ENCODE measurements at places on chromosomes 4 and X.

- DNase-seq: no peak
These were observed 2.3 kb upstream of the MSX1 start for GRCh38 chr4:4857001-4857808.

DNA sequence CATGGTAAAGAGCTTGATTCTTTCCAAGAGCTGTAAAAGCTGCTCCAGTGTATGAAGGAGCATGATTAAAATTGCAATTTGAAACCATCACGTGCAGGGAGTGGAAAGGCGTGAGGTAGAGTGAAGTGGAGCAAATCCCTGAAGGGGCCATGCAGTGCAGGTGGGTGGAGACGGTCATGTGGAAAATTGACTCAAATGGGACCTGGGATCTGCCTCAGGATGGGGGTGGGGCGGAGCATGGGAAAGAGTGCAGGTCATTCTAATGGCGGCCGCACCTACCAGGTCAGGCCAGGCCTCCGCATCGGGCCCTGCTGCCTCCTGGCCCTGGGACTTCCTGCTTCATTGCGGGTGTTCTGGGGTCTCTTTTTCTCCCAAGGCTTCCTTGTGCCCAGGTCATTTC is 25.3 kb upstream of the TRIM60 start:
- DNase-seq: no peak

DNA sequence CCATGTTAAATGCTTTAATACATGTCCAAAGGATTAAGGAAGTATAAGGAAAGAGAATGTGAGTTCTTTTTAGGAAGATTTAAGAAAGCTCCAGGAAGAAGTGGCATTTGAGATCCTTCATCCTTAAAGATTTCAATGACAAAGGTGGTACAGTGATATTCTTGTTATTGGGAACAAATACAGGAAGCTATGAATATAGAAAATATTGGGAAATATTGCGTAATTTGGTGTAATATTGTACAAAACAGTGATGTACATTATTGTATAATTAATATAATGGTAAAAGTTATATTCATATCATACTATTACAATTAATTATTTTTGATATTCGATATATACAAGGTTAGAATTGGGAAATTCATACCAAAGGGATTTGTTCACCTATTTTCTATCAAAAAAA is 937.9 kb downstream of the CCSER1 start:
- no peak for DNase-seq

- no peak for DNase-seq
These were observed 27.0 kb downstream of the PROM1 start for GRCh38 chr4:16056681-16057385.

GRCh38 chr4:68469482-68469881 is 22.2 kb downstream of the TMPRSS11E start:
- DNase-seq: no peak

- no peak for DNase-seq
These were observed 140.0 kb upstream of the SCML1 start for GRCh38 chrX:17597327-17597726.

All from activated naive CD8-positive, alpha-beta T cell treated with anti-CD3 and anti-CD28 coated beads, Interleukin-2, amount 50 U/mL, for 24 hours (primary cell).